ENCODE measurements at places on chromosomes 3 and 15.

- ATAC-seq: no peak
Observed at GRCh38 chr3:197168606-197169005, 129.8 kb downstream of the DLG1 start.

- ATAC-seq: no peak
Observed at GRCh38 chr15:101162701-101163483, 89.0 kb downstream of the CHSY1 start.

GRCh38 chr15:72156928-72157327, 38.7 kb downstream of the SENP8 start:
- no peak for ATAC-seq

DNA sequence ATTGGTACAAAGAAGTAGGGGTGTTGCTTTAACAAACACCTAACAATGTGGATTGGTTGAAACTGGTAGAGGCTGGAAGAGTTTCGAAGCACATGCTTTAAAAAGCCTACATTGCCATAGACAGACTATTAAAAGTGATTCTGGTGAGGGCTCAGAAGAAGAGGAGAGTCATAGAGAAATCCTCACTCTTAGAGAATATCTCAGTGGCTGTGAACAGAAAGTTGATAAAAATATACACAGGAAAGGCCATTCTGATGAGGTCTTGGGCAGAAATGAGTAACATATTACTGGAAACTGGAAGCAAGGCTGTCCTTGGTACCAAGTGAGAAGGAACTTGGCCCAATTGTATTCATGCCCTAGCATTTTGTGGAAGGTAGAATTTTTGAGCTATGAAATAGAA, 173.7 kb upstream of the CRBN start:
- no peak for ATAC-seq

DNA sequence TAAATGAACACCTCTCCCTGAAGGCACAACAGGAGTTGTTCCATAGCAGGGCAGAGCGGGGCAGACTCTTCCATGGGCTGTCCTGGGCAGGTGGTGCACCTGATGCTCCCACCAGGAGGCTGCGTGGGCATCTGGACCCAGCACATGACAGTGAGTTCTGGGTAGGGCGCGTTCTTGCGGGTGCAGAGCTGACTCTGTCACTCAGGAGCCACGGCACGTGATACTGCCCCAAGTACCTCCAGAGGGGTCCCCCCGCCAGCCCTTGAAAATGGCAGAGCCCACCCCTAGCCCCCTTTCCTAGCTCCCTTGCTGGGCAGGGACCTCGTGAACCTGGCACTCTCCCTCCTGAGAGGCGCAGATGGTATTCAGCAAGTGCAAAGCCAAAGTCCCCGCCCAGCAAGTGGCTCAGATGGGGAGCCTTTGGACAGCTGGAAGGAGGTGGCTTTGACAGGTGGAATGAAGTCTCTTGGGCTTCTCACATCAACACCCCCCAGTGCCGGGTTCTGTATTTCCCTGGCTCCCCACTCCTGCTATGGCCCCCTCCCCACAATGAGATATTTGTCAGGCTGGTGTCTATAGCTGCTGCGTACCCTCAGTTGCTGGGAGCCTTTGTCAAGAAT, 172.1 kb downstream of the TBC1D2B start:
- ATAC-seq: no peak

GRCh38 chr15:64845183-64845611, 3.5 kb downstream of the PLEKHO2 start:
- no peak for ATAC-seq

DNA sequence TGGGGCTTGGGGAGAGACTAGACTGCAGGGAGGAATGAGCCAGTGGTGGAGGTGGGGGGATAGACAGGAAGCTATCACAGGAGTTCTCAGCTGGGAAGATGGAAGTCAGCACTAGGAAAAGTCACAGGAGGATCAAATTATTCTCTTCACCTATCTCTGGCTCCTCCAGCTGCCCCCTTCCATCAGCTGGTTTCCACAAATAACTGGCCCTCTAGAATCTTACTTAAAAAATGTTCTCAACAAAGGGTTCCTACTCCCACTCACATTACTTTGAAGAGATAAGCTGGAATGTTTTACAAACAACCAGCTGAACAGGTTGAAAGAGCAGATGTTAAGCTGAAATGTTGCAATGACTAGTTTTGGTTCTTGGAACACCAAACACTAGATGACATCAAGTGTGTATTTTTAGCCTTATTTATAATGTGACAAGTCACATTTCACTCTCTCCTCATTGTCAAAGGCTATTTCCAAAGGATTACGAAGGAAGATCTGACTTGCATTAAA, 102.7 kb upstream of the AADACL2 start:
- no peak for ATAC-seq

- ATAC-seq: no peak
Observed at GRCh38 chr15:60379525-60380274, 18.1 kb downstream of the ANXA2 start.

GRCh38 chr3:132225664-132226063, 91.5 kb upstream of the ACP3 start:
- no peak for ATAC-seq

GRCh38 chr3:38521391-38521987, 25.3 kb downstream of the EXOG start:
- ATAC-seq: peak; percentile 40

DNA sequence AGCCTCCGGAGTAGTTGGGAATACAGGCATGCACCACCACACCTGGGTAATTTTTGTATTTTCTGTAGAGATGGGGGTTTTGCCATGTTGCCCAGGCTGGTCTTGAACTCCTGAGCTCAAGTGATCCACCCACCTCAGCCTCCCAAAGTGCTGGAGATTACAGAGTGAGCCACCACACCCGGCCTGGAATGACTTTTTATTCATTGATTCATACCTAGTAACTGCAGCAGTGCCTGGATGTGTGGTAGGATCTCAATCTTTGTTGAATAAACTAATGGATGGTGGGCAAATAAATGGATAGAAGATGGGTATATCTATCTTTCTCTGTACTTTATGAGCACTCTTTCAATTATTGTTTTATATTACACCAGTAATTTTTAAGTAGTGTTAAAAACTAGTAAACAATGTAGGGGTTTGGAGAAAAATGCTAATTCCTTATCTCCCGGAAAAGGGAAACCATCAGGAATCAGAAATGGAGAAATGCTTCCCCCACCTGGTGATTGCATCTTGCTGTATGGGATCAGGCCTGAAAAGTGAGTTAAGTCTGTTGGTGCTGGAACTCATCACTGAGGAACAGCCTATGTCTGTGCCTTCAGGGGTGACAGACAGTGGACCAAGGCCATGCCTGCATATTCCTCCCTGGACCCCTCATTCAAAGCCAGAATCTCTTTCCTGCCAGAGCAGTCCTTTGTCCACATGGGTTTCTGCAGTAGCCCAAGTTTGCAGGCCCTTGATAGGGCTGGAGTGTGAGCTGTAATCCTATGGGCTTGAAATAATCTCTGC, 161.0 kb upstream of the CTDSPL start:
- no peak for ATAC-seq

GRCh38 chr15:88623061-88623460, 1.9 kb downstream of the AEN start:
- ATAC-seq: peak; percentile 77

DNA sequence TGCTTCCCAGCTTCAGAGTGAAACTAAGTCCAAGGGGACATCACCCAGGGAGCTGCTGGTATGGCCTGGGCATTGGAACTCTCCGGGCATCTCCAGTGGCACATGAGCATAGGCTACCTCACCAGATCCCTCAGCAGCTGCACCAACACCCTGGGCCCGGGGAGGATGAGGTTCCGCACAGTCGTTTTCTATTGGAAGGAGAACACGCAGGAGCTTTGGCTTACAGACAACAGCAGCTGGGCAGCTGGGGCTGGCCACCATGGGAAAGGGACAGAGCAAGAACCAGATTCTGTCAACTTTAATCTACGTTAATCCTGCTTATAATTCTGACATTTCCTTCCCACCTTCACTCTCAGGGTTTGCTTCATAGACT, 65.5 kb downstream of the MYO1E start:
- ATAC-seq: no peak

DNA sequence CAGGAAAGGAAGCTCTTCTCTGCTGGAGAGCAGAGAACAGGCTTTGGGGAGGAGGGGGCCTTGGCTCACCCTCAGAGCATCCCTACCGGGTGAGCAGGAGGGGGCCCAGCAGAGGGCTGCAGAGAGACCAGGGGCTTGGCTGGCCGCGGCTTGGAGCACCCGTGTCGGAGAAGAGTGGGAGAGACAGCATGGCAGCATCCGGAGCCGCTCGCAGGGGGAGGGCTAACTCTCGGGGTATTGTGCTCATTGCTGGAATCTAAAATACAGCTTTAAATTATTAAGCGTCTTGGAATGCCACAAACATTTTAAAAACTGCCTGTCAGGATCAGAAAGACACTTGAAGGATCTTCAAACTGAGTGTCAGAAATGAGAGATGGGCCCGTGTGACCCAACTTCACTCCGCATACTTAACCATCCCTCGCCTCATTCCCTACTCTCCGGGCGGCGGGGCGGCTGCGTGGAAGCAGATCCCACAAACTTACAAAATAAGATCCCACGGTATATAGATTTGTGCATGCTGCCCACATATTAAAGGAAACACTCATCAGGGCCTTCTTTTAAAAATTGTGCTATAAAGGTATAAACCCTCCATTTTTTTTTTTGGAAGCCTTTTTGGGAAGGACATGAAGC, 53.9 kb downstream of the EIF4E3 start:
- ATAC-seq: no peak

Data from activated T-helper 17 cell treated with anti-CD3 and anti-CD28 coated beads, Interleukin-2, amount 50 U/mL, for 72 hours (primary cell).